ENCODE measurements at places on chromosomes 7 and 10. TPM values are rescaled to one million over a fixed set of nuclear protein-coding genes. Genes with fewer than 3 reads are reported as not detected.

The CFAP69 gene
- total RNA-seq, result not detected

- H3K27ac ChIP-seq, result no peak overlapping the region
- H3K27me3 ChIP-seq, result no peaks in the 10 kb centered on the region
- H3K36me3 ChIP-seq, result no peaks in the 10 kb centered on the region
- no peak for DNase-seq
- no peaks in the 10 kb centered on the region for H3K4me1 ChIP-seq
- no peak overlapping the region for H3K4me3 ChIP-seq
Observed at GRCh38 chr7:152871005-152871677, 111.6 kb downstream of the ACTR3B start.

- DNase-seq, result no peak
- H3K27ac ChIP-seq, result no peak overlapping the region
- H3K36me3 ChIP-seq, result no peaks in the 10 kb centered on the region
- no peak overlapping the region for H3K4me3 ChIP-seq
- H3K27me3 ChIP-seq, result no peaks in the 10 kb centered on the region
Observed at GRCh38 chr7:111492234-111492633, 70.1 kb downstream of the IMMP2L start.

DNA sequence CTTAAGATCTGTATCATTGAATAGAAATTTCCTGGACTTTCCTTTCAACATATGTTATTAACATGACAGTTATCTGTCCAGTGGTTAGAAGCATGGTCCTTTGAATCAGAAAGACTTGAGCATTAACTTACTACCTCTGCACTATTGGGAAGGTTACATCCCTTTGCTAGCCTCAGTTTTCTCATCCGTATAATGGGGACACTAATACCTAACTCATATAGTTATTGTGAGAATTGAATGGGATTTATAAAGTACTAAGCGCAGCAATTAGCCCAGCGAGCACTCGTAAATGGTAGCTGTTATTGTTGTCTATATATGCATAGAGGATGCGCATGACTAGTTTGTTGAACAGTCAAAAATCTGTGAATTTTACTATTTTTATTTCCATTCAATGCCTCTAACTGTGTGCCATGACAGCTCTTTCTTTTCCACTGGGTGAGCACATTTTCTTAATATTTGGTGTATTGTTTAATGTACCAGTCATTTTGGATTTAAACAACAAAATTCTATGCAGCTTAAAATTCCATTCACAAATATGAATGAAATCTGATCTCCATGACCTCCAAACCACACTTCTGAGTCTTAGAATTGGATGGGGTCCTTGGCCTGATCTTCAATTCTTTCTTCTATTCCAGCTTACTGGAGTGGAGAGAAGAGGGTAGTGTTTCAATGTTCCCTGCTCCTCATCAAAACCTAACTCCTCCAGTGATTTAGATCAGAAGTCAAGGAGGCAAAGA is 65.0 kb downstream of the CACNB2 start:
- H3K27ac ChIP-seq, result no peak overlapping the region
- H3K4me1 ChIP-seq, result peaks cover 2% of the 10 kb centered on the region
- H3K4me3 ChIP-seq, result no peak overlapping the region
- no peaks in the 10 kb centered on the region for H3K27me3 ChIP-seq
- DNase-seq, result no peak

GRCh38 chr7:93889261-93889660 is 1.3 kb downstream of the TFPI2 start:
- H3K27me3 ChIP-seq, result peaks cover 43% of the 10 kb centered on the region
- no peaks in the 10 kb centered on the region for H3K36me3 ChIP-seq
- H3K27ac ChIP-seq, result no peak overlapping the region
- H3K4me1 ChIP-seq, result peaks cover 10% of the 10 kb centered on the region

- no peak overlapping the region for H3K4me3 ChIP-seq
- H3K27ac ChIP-seq, result no peak overlapping the region
- H3K36me3 ChIP-seq, result no peaks in the 10 kb centered on the region
- H3K27me3 ChIP-seq, result no peaks in the 10 kb centered on the region
- DNase-seq, result no peak
Observed at GRCh38 chr7:80635998-80636397, 2.4 kb upstream of the CD36 start.
